Fibroblast of villous mesenchyme (primary cell): ENCODE measurements at places on chromosomes 7 and 10.

DNA sequence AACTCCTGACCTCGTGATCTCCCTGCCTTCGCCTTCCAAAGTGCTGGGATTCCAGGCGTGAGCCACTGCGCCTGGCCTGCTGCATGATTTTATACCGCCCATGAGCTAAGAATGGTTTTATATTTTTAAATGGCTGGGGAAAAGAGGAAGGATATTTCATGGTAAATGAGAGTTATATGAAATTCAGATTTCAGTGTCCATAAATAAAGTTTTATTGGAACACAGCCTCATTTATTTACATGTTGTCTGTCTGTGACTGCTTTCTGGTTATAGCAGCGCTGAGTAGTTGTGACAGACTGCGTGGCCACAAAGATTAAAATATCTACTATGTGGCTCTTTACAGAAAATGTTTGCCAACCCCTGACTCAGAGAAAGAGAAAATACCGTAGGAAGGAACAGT is 2.2 kb downstream of the TRRAP start:
- DNase-seq, result no peak

DNA sequence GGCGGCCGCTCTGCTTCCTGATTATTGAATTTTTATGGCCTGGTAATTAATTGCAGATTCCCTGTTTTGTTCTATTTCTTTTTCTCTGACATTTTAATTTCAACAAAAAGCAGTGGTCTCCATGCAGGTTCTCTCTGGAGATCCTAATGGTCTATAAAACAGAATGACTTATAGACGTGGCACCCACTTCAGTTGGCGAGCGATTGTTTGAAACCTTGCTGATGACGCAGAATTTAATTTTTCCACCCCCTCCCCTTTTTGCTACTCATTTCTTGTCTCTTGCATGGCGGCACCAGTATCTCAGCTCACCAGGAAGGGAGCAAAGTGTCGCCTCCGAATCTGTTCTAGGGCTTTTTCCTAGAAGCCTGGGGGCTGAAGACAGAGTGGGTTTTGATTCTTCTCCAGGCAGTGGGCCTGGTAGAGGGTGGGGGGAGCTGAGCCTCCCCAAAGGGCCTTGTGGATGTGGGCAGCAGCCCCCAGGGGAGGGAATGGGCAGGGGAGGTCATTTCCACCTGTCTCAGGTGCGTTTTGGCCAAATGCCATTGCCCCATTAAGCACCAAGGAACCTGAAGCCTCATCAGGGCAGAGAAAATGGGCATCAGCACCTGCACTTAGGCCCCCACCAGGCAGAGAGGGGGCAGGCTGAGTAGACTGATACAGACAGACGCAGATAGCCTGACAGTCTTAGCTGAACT is 3.5 kb upstream of the COMTD1 start:
- DNase-seq, result no peak

DNA sequence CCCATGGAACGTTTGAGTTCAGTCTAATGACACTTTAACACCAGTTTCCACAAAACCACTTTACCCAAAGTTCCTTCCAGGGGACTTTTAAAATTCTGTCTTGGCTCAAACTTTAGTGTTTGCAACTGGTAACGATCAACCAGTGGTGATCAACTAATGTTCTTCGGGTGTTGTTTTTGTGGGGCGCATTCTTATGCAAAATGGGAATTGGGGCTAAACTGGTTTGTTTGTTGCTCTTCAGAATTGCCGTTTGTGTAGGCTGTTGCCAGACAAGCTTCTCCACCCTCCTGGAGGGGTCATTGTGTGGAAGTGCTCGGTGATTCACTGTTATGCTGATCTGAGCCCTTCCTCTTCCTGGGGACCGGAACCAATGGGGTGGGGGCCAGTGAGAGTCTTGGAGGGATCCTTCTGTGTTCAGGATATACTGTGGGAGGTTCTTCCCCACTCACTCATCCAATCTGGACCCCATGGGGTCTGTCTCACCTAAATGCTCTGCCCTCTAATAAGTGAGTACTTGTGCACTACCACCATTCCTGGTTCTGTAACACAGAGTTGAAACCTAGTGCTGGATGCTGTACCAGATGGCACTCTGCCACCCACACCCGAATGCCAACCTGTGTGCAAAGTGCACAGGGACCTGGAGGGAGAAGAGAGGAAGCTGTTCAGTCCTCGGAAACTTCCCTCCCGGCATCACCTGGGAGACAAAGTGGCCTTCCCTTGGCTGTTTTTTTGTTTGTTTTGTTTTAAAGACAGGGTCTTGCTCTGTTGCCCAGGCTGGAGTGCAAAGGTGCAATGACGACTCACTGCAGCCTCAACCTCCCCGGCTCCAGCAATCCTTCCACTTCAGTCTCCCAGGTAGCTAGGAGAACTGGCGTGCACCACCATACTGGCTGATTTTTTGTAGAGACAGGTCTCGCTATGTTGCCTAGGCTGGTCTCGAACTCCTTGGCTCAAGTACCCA is 2.1 kb downstream of the NFE2L3 start:
- no peak for DNase-seq

DNA sequence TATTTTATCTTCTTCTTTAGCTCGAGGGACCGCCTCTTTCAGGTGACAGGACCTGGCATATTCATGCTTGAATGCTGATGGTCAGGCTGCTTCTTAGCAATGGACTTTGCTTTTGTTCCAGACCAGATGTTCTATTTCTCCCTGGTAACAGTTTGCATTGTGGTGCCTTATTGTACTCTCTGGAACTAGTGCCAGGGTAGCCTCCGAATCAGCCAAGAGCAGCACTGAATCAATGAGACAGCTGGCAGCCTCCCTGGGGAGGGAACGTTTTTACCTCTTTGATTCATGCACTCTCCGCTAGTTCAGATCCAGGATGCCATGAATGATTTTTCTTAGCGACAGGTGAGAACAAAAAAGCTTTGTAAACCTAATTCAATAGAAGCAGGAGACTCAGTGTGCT is 54.1 kb upstream of the NXPH1 start:
- DNase-seq, result no peak

- DNase-seq, result no peak
Observed at GRCh38 chr10:28036587-28036986, 37.7 kb upstream of the ODAD2 start.

DNA sequence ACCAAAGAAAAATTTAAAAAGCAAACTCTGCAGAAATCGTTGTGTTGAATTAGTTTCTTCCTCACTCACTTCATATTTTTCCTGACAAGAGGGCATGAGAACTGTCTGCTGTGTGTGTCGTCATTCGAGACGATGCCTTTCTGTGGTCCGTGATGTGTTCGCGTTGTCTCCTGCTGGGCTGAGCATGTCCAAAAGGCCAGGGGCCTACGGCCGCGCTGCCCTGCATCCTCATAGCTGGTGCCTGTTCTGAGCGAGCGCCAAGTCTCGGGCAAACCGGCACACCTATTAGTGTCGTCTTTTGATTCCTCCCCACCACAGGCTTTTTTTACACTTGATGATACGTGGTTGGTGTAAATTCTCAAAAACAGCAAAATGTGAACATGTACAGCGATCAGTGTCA is 27.4 kb downstream of the WDR37 start:
- no peak for DNase-seq

DNA sequence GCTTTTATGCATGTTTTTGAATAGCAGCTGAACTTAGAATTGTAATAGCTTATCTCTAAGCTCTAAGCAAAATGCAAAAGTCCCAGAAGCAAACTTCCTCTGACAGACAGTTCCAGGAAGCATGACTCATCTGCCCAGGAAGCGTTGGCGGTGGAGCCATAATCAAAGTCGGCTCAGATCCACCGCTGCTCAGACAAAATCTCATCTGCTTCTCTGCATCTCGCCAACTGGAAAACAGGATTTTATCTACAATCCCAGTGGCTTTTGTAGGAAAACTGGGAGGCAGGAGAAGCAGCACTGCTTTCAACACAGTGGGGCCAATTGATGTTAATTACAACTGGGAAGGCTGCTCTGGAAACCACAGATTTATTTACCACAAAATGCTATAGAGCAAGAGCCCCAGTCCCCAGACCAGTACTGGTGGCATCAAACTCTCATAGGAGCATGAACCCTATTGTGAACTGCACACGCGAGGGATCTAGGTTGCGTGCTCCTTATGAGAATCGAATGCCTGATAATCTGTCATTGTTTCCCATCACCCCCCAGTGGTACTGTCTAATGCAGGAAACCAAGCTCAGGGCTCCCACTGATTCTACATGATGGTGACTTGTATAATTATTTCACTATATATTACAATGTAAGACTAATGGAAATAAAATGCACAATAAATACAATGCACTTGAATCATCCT is 99.9 kb downstream of the CUBN start:
- DNase-seq, result peak; percentile 82

DNA sequence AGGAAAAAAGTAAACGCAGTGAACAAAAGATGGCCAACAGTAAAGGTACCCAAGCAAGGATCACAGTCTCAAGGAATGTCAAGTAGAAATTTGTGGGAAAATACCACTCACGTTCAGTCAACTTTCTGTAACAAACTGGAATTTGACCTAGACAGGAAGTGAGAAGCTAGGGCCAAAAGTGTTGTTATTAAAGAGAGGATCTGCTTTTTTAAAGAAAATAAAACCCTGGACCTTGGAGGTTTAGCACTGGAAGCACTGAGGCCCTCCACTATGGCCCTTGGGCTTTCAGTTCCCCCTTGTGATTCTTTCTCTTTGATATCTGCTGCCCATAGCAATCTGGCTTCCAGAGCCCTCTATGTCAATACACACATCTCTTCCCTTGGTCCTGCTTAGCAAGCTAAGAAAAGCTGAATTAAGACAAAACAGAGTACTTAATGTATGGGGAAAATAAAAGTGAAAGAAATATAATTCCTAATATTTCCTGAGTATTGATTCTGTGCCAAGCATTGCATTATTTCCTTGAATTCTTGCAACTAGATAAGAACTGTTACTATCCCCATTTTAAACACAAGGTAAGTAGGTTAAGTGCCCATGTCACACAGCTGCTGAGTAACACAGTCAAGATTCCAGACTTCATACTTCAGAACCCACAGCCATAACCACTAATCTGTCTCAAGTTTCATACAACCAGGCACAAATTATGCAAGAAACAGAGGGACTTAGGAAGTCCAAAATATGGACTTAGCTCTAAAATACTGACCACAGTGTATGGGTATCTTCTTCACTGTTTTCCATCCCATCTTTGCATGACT is 2.6 kb upstream of the ZNF438 start:
- peak; percentile 99 for DNase-seq

GRCh38 chr7:42080841-42081586 is 156.0 kb downstream of the GLI3 start:
- peak; percentile 54 for DNase-seq

GRCh38 chr10:51685768-51686167 is 13.6 kb downstream of the CSTF2T start:
- DNase-seq, result no peak

- DNase-seq, result peak; percentile 5
Observed at GRCh38 chr7:91193141-91193540, 71.1 kb upstream of the FZD1 start.

DNA sequence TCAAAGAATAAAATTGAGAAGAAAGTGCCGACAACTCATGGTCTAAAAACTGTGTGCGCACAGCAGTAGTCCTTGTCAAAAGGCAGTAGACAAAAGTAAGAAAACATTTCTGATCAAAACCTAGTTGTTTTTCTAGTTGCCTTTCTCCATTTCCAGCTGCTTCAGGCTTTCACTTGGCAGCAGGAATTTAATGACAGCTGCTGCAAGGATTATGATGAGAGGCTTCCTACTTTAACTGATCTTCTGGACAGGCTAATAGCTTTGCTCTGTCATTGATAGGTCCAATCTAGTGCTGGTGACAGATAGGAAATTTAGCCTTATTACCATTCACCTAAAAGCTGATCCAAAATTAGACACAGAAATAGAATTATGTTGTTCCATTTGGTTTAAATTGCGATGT is 110.7 kb upstream of the SEMA3C start:
- DNase-seq, result no peak

DNA sequence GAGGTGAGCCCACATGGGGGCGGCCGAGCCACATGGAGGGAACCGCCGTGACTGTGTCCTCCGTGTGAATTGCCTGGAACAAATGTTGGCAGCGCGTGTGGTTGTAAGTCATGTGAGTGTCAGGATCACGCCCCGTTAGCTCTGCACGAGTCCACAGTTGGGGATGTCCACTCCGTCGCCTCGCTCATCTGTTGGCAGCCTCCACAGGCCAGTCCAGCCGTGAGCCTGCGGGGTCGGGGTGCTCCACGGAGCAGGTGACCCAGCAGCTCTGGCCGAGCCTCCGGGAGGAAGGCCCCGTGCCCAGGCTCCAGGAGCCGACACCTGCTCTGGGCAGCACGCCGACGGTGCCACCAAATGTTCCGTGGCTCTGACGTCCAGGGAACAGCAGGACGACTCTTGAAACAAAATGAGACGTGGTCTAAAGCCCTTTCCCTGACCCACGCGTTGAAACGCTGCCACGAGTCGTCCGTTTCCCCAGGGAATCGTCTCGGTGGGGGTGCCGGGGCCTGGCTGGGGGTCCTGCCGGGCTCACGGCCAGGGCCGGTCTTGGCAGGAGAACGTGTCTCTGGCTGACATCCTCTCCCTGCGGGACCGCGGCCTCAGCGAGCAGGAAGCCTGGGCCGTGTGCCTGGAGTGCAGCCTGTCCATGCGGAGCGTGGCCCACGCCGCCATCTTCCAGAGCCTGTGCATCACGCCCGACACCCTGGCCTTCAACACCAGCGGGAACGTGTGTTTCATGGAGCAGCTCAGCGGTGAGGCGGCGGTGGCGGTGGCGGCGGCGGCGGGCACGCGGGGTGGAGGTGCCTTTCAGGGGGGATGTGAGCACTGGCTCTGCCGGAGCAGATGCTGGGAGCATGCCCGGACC is 7.0 kb downstream of the KNDC1 start:
- DNase-seq, result no peak

DNA sequence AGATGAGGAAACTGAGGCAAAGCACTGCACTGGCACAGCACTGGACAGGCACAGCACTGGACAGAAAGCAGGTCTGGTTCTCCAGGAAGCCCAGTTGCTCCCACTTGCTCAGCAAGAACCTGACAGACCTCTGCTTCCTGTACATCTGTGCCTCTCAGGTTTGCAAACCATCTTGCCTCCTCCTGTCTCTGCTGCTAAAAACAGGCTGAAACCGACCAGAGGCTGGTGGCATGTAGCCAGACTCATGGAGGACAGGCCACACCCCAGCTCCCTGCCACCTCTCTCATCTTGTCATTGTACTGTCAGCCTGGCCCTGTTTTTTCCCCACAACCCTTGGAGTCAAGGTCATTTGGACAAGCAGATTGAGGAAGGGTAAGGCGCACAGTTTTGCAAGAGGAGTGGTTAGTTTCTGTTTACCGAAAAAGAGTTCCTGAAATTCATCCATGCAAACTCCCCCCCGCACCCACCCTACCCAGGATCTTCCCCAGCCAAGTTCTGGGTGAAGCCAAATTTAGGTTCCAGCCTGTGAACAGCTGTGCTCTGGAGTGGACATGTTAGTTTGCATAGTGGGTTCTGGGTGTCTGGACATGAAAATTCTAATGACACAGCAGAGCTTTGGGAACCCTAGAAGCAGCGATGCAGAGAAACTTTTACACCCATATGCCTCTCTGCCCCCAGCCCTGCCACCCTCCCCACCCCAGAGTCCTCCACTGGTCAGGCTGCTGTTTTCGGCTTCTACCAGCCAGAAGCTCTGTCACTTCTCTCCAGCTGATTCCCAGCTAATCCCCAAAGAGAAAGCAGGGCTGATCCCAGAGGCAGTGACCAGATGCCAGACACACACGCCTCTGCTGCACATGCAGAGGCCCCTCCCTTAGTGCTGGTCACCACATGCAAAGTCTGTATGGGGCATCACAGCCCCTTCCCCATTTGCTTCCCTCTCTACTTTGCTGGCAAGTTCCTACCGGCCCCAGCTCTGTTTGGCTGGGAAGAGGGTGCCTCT is 8.5 kb upstream of the C10orf105 start:
- peak; percentile 50 for DNase-seq

GRCh38 chr7:30660331-30661255 is 21.7 kb downstream of the CRHR2 start:
- DNase-seq, result no peak

GRCh38 chr7:104851268-104851667 is 162.7 kb upstream of the KMT2E start:
- DNase-seq, result no peak
